Stimulated activated CD8-positive, alpha-beta memory T cell treated with anti-CD3 and anti-CD28 coated beads, Interleukin-4, amount 100 ng/mL, for 1 hour (primary cell): ENCODE measurements at places on chromosomes 12 and 14.

- DNase-seq: no peak
Measured at GRCh38 chr12:89781156-89781555, 72.5 kb upstream of the ATP2B1 start.

DNA sequence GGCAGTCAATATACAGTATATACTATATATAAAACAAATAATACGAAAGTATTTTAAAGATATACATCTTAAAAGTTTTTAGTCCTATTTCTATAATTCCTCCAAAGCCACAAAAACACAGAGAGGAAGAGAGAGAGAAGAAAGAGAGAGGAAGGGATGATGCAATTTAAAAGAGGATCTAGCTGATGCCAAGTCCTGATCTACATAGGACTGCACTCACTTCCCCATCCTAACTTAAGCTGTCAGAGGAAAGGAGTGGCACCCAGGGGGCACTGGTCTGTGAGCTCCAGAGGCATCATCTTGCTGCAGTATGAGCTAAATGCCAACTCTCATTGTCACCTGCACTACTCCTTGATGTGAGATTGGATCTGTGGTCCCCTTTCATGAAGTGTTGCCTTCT, 95.8 kb downstream of the C12orf42 start:
- DNase-seq: no peak

DNA sequence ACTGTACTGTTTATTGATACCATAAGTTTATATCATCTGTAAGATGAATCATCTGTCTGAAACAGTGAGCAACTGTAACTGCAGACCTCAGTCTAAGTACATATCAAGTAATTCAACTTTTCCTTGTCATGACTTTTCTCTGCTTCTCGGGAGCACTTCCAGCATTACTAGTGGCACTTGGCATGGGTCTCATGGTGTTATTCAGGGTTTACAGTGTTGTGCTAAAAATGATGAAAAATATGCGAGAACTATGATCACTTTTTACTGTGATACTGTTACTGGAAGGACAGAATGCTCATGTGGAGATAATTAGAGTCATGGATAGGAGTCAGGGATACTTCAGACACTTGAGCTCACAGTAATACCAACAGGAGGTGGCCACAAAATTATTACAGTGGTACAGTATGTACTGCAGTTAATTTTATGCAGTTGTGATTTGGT, 8.3 kb downstream of the KTN1 start:
- DNase-seq: no peak

DNA sequence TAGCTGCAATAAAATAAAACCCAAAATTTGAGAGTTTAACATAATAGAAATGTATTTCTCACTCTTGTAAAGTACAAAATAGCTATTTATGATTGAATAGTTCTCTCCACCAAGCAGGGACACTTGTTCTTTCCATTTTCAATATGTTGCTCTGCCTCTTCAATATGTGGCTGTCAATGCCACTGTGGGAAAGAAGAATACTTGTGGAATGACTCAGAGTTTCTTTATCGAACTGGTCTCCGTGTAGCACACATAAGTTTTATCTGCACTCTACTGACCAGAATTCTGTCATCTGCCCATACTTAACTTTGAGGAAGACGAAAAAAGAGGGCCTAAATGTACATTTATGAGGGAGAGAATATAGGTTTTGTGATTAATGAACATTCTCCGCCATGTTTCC, 256.9 kb downstream of the ATXN7L3B start:
- DNase-seq: no peak

DNA sequence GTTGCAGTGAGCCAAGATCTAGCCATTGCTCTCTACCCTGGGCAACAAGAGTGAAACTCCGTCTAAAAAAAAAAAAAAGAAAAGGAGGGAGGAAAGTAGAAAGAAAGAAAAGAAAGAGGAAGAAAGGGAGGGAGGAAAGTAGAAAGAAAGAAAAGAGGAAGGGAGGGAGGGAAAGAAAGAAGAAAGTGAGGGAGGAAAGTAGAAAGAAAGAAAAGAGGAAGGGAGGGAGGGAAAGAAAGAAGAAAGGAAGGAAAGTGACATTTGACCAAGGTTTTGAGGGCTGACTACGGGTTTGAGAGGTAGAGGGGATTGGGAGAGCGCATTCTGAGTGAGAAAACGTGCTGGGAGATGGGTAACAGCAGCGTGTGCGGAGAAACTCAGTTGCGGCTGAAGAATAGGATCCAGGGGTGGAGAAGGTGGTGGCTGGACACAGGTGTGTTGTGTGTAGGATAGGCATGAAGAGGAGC, 521 bp upstream of the PAPLN start:
- DNase-seq: no peak

DNA sequence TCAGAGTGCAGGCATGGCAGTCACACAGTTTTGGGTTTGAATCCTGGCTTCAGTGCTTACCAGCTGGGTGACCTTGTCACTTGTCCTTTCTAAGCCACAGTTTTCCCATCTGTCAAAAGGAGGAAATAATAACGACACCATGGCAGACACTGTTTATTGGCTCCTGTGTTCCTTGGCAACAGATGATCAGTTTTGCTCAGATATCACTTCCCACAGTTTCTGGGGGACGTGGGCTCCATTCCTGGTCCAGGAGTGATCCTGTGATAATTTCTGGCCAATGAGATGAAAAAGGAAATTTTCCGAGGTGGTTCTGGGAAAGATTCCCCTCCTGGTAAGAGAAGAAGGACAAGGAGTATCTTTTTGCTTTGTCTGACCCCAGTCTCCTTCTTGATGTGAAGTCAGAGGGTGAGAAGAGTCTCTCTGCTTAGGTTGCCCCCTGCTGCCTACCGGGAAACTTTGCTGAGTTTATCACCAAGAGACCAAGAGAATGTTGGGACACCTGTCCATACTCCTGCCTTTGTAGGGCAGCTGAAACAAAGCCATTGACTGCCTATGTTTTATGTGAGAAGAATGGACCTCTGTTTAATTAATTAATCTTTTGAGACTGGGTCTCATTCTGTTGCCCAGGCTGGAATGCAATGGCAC, 178.9 kb upstream of the NRXN3 start:
- DNase-seq: no peak

- no peak for DNase-seq
Measured at GRCh38 chr14:54211551-54212308, 185.1 kb upstream of the CDKN3 start.

DNA sequence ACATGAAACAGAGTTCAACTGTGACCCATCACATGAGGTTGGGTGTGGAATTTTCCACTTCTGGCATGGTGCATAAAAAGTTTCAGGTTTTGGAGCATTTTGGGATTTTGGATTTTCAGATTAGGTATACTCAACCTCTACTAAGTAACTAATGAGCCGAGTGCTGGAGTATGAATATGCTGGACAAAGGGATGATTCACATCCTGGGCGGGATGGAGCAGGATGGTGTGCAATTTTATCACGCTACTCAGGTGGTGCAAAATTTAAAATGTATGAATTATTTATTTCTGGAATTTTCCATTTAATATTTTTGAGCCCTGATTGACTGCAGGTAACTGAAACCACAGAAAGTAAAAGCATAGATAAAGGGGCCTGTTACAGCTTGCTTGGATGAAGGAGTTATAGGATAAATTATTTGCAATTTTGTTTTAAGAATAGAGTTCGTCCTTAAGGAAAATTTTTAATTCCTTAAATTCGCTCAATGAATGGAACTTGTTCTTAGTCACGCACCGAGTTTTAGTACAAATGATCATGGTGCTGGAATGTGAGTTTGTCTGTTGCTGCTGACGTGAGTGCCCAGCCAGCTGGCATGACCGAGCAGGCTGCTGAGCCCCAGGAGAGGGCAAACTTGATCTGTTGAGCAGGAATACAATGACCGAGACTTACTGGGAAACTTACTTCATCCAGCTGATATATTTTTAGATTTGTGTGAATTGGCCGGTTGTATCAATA, 176.3 kb downstream of the ESR2 start:
- DNase-seq: no peak

DNA sequence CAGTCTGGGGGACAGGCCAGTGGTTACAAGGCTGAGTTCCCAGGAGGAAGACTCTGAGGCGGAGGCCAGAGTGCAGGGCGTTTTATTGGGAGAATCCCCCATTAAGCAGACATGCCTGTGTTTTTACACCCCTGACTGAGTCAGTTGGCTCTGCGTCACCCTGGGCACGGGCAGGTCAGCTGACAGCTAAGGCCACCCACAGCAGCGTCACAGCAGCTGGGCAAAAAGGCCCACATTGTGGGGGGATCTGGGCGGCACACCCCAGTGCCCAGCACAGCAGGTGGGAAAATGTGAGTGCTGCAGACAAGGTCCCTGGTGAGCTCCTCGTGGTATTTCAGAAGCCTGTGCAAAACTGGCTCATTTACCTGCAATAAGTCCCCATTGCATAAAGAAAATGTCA, 184.7 kb downstream of the AACS start:
- DNase-seq: no peak

DNA sequence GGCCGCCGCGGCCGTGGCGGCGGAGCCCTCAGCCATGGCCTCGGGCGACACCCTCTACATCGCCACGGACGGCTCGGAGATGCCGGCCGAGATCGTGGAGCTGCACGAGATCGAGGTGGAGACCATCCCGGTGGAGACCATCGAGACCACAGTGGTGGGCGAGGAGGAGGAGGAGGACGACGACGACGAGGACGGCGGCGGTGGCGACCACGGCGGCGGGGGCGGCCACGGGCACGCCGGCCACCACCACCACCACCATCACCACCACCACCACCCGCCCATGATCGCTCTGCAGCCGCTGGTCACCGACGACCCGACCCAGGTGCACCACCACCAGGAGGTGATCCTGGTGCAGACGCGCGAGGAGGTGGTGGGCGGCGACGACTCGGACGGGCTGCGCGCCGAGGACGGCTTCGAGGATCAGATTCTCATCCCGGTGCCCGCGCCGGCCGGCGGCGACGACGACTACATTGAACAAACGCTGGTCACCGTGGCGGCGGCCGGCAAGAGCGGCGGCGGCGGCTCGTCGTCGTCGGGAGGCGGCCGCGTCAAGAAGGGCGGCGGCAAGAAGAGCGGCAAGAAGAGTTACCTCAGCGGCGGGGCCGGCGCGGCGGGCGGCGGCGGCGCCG, 381 bp downstream of the YY1 start:
- no peak for DNase-seq

GRCh38 chr14:23079716-23080115, 15.2 kb downstream of the ACIN1 start:
- no peak for DNase-seq

DNA sequence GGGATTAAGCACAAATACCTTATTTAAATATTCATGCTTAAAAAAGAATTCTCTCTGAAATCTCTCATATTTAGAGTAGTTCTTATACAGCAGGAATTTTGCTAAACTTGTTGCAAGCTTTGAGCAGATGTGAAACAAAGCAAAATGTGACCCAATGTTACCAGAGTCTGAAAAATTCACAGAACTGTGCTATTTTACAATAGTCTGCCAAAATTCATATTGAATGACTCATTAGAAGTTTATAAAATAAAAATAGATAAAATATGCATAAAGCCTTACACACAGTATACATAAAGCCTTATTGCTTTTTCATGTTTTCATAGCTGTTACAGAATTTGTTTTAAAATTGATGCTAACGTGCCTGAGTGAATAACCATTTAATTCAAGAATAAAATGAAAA, 17.8 kb upstream of the RHOJ start:
- no peak for DNase-seq

DNA sequence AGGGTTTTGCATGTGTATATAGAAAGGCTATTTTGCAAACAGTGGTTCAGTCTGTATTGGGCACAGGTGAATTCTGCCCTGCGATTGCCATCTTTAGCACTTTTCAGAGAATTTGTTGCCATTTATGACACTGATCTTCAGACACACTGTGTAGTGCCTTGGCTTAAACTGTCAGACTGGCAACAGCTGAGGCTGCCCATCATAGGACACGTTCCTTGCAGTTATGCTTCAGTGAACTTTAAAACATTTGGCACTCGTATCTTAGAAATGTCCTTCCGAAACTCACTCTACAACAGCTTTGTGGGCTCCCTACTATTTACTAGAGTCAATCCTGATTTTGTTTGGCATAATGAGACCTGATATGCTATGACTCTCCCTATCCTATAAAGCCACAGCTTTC, 29.1 kb downstream of the AP5M1 start:
- no peak for DNase-seq

GRCh38 chr14:85731186-85731585, 201.2 kb downstream of the FLRT2 start:
- DNase-seq: no peak

DNA sequence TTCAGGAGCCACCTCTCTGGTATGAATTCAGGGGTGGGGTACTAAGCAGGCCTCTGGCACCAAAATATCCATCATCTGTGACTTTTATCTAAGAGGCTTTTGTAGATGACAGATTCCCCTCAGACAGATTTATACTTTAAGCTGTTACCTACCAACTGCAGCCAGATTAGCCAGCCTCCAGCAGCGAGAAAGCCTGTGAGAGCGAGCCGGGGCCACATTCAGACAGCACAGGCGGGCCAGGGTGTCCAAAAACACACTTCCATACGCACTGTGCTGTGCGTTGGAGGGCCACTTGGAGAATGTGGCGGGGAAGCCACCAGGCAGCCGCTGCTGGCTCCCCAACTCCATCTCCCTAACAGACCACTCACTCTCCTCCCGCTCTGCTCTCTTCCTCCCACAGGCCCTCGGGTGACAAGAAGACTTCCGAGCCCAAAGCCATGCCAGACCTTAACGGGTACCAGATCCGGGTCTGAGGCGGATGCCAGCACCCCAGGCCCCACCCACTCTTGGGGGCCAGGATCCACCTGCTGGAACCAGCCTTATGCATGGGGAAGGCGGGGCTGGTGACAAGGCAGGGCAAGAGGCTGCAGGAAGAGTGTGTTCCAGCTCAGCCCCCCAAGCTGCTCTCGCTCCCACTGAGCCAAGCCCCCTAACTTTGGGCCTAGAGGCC, 17.4 kb downstream of the VASH1 start:
- DNase-seq: no peak

- DNase-seq: no peak
Measured at GRCh38 chr14:81231540-81231939, 10.8 kb upstream of the GTF2A1 start.

- no peak for DNase-seq
Measured at GRCh38 chr12:70317781-70318180, 48.3 kb upstream of the KCNMB4 start.

GRCh38 chr12:103769240-103769945, 71.6 kb downstream of the NT5DC3 start:
- DNase-seq: no peak

DNA sequence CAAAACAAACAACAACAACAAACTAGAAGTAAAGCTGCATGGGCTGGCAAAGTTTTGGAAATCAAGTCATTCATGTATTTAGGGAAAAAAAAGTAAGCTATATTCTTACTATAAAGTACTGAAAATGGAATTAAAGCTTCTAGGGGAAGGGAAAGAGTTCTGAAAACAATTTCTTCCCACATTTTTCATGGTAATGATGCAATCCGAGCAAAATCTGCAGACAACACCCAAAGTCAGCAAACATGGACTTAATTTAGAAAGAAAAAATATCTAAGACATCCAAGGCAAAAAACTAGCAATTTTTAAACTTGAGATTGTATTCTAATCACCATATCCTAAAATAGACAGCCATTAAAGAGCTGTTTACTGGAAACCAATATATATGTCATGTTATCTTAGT, 86.3 kb downstream of the LRP6 start:
- no peak for DNase-seq

GRCh38 chr14:23544511-23545447, 6.8 kb downstream of the ZFHX2 start:
- DNase-seq: no peak

- DNase-seq: no peak
Measured at GRCh38 chr14:54515670-54516069, 6.0 kb downstream of the CGRRF1 start.
